Mucosa of gallbladder (tissue), 1 donor: ENCODE measurements at places on chromosomes 2 and 18. TPM values are rescaled to one million over a fixed set of nuclear protein-coding genes. Genes with fewer than 3 reads are reported as not detected.

RIT2 gene
- total RNA-seq, result not detected

SNRPD1 gene
- 29.9 TPM for total RNA-seq

ACOXL gene
- total RNA-seq, result not detected

OR6B2 gene
- not detected for total RNA-seq

IL36G gene
- total RNA-seq, result not detected

AGXT gene
- 1.6 TPM for total RNA-seq

- no peak for DNase-seq
These were observed 7.7 kb downstream of the LOXL3 start for GRCh38 chr2:74546004-74546403.

DNA sequence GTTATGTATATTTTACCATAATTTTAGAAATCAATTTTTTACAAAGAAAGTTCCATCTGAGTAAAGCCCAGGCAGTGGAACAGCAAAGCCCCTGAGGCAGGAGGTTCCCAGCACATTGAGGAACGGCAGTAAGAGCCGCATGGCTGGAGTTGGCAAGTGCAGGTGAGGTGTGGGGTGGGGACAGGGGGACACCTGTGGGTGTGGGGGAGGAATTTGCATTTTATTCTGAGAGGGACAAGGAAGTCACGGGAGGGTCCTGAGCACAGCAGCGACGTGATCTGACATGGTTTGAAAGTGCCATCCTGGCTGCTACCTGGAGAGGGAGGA, 16.1 kb upstream of the ADI1 start:
- DNase-seq, result no peak

DNA sequence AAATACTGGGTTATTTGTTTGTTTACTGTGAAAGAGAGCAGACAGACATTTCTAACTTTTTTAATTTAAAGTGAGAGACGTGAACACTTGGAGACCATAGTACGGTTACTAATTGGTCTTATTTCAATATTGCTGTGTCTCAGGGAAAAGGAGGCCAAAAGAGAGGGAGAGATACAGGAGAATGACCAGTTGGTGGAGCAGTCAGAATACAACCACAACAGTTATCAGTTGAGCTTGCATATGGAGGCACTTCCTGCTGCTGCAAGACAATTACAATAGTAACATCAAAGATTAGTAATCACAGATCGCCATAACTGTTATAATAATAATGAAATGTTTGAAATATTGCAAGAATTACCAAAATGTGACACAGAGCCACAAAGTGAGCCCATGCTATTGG, 58.2 kb downstream of the TWSG1 start:
- no peak for DNase-seq

- DNase-seq, result no peak
These were observed 93.7 kb upstream of the MYCN start for GRCh38 chr2:15846626-15847025.

- no peak for DNase-seq
These were observed 1.1 kb downstream of the ZNF513 start for GRCh38 chr2:27379383-27379835.
